NCI-H446 treated with DMSO at 0.1 percent for 48 hours (cell line): ENCODE measurements at places on chromosomes 5 and 9.

DNA sequence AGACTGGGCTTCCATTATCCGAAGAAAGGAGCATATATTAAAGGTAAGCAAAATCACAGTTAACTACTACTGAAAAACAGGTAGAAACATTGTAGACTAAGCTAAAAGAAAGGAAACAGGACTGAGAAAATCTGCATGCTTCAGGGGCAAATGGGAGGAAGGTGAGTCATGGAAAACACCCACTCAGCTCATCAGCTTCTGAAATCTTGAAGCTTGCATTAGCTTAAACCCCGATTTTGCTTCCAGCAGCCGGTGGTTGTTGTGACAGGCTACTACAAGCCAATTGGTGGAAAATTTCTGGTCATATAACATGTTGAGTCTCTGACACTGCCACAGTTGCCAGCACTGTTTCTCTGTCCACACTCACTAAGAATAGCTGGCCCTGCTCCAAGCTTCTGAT lies 179.6 kb upstream of the PUM3 start:
- no peak for DNase-seq

GRCh38 chr5:38845526-38846378 lies at the start of gene OSMR:
Gene OSMR, plus strand, starts transcription at chr5:38846012. Its CDS starts 23,033 bp downstream, at chr5:38869045.
- DNase-seq = no peak

DNA sequence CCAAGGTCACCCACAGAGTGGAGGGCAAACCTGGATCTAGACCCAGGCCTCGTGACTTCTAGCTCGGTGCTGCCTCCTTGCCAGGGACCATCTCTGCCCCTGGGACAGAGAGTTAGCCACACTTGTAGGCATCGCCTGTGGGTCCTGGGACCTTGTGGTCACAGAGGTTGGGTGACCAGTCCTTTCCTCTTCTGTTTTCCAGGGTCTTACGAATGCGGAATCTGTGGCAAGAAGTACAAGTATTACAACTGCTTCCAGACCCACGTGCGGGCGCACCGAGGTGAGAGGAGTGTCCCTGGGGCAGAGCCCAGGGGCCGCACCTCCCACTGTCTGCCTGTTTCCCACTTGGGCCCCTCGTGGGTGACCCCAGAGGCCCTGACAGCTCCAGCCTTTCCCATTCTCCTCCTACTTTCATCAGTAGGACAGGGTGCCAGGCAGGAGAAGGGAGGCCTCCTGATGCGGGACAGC lies 76.3 kb downstream of the AMBP start:
- DNase-seq = no peak

GRCh38 chr9:90772386-90772785 lies 29.2 kb upstream of the SYK start:
- no peak for DNase-seq

DNA sequence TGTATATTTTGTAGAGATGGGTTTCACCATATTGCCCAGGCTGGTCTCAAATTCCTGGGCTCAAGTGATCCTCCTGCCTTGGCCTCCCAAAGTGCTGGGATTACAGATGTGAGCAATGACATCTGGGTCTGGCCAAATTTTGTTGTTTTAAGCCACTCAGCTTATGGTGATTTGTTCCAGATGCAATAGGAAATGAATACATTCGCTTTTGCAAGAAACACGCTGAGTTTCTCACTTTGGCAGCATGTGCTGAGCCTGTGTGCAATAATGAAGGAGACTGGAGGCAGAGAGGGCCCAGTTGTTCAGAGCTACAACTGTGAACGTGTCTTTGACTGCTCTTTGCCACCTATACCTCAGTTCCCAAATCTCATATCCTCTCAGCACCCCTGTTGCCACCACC lies 56.4 kb downstream of the KIF4B start:
- DNase-seq = no peak

GRCh38 chr9:136854113-136854841 lies 2.1 kb downstream of the MAMDC4 start:
- no peak for DNase-seq

DNA sequence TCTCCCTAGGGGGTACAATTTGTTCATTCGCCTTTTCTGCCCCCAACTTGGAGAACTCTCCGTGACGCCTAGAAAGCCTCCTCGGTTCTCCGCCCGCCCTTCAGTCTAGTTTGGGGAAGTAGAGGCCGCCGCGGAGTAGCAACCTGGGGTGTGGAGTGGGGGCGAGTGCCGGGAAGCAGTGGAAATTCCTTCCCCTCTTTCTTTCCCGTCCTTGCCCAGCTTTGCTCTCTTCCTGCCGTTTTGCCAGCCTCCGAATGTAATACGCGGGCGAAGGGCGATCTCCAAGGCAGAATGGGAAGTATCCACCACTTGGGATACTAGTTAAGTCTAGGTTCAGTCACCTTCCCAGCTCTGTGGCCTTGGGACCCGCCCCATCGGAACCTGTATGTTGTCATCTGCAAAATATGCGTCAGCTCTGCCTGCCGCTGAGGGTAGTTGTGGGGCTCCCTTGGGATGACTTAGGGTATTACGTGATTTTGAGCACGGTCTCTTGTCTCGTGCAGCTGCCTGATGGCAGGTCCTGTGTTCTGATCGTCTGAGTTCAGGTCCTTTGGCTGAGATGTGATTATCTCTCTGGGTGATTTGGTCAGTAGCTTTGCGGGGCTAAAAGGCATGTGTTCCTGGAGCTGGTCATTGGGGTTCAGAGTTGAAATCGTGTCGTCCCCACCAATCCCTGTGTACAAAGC lies 724 bp downstream of the PAM start:
- DNase-seq = peak; percentile 70

DNA sequence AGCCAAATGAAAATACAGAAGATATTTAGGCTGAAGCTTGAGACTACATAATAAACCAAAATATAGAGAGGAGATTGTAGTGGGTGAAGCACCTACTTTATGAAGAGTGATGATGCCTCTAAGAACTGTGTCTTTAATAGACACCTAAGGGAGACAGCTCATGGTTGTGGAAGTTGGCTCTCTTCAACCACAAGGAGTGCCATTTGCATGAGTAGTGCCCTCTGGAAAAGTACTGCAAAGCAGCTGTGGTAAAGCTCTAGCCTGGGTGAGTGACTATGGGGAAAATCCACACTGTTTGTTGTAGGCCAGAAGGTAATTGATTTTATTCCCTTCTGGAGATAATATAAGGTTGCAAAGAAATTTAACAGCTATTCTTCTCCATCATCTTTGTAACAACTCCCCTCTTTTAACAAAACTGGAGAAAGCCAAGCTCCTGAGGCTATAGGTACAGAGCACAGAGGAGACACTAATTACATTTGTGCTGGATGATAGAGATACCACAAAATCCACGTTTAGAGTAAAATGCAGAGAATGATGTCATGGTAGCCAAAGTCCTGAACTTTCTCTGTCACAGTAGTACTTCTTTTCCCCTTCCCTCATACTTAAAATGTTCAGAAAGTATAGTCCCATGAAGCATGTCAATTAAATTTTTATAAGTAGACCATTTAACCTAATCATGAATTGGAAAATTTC lies 122.8 kb downstream of the STARD4 start:
- DNase-seq = no peak
